Activated naive CD4-positive, alpha-beta T cell (primary cell): ENCODE measurements at places on chromosomes 12 and 14.

GRCh38 chr14:67501670-67502069, 13.1 kb upstream of the TMEM229B start:
- no peak for DNase-seq

GRCh38 chr12:132167611-132168310, 23.5 kb downstream of the NOC4L start:
- DNase-seq, result no peak

DNA sequence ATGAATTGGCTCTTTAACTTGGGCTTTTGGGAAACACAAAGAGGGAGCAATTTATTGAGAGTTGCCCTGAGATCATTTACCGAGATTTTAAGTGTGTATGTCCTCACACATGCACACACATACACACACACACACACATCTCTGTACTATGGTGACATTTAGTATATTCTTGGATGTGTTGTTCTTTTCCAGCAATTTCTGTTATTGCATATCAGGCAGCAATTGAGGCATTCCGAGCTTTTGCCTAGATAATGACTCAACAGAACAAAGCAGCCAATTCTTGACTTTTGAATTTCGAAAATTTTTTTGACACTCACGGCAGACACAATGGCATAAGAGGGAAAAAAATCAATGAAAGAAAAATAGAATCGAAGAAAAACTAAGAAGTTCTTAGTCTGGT, 248.5 kb downstream of the DUSP6 start:
- no peak for DNase-seq

DNA sequence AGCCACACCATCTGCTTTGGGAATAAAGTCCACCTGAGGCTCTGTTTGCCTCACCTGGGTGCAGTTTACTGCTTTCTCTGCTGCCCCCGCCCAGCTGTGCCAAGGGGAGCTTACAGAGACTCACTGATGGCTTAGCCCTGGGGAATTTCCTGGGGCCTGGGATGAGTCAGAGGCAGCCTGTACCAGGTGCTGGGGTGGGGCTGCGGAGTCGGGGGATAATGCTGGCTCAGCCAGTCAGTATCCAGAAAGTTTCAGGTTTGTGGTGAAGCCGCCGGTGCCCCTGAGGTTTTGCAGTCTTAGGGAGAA, 22.3 kb downstream of the PLEKHG3 start:
- no peak for DNase-seq

- DNase-seq, result no peak
Observed at GRCh38 chr12:116199160-116199706, 78.3 kb downstream of the MED13L start.

DNA sequence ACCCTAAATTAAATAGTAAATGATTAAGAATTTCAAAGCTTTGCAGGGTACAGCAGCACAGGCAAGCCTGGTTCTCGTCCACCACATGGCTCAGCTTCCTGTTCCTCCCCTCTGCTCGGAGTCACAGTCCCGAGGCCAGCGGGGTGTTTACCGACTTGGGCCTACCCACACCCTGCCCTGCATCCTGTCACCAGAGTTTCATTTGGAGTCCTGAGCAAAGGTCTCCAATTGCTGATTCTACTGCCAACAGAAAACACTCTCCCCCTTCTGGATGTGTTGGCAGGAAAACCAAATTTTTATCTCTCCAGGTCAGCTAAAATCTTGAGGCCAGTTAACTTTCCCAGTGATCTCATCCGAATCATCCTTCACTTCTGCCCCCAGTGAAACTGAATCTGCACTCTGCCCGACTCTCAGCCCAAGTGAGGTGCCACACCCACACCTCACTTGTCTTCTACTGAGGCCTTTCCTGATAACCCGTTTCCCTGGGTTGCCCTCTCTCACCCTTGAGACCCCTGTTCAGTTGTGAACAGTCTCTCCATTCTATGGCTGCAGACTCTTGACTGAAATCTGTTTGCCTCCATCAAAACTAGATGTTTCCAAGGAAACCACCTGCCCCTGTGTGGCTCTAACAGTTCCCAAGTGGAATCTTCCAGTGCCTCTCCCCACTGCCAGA, 71.2 kb downstream of the VCPKMT start:
- DNase-seq, result peak; percentile 48

DNA sequence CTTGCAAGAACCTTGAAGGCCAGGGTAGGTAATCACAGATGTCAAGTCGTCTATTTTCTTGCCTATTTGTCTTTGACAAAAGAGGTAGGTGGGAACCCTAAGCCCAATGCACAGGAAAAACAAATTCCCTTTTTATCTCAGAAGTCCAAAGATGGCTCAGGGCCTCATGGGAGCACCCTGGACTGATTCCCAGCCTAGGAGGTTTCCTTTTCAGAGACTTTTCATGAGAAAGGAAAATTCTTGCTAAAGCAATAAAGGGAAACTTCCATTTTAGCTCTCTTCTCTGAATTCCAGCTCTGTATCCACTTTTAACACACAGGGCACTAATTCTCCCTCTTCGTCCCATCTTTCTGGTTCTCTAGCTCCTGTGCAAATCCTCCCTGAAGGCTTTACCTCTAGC, 1.2 kb downstream of the ZNF641 start:
- no peak for DNase-seq
